ENCODE measurements at places on chromosomes 13 and 19.
A peak's percentile ranks its signal among the peaks of the same experiment; 100 is the strongest.

- peak; percentile 67 for DNase-seq
Measured at GRCh38 chr13:20128459-20128931, 32.4 kb downstream of the GJA3 start.

- no peak for DNase-seq
Measured at GRCh38 chr13:26909477-26909876, 148.9 kb upstream of the GPR12 start.

- peak; percentile 94 for DNase-seq
Measured at GRCh38 chr19:50330365-50331078, 1.3 kb upstream of the KCNC3 start.

GRCh38 chr19:2500156-2500555 is 24.2 kb downstream of the GADD45B start:
- DNase-seq = no peak

DNA sequence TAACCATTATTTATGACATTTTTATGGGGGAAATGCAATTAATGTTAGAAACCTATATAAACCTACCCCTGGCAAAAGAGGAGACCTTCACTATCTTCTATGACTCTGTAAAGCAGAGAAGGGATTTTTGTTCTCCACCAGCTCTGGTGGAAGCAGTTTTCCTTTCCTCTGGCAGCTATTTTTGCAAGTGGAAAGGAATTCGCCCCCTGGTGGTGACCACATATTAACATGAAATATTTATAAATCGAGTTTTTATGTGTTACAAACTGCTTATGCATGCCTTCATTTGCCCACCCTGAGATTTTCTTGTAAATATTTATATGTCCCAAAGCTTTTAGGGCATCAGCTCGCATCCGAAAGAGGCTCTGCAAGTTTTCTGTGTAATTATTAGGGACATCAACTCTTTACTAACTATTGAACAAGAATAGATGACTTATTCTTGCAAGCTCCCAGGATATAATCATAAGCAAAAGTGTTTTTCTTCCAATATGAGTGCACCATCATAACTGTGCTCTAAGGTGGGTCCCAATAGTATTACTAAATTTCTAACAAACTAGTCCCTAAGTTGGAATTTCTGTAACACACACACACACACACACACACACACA is 62.4 kb downstream of the SERTM1 start:
- DNase-seq = peak; percentile 63

GRCh38 chr13:76812206-76812897 is 73.9 kb downstream of the KCTD12 start:
- DNase-seq = no peak

DNA sequence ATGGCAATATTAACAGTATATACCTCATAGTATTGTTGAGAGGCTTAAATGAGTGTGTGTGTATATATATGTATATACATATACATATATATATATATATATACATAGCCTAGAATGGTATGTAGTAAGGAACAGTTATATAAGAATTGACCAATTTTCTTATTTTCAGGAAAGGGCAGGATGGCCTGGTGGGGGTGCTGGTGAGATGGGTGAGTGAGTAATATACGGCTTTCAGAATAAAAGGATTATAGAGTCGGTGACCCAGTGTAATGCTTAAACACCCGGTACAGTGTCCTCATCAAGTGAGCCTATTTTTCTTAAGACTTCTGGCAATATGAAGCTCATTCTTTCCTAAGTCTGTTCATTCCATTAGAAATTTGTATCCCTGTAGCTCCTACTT is 11.7 kb upstream of the FAM216B start:
- no peak for DNase-seq

DNA sequence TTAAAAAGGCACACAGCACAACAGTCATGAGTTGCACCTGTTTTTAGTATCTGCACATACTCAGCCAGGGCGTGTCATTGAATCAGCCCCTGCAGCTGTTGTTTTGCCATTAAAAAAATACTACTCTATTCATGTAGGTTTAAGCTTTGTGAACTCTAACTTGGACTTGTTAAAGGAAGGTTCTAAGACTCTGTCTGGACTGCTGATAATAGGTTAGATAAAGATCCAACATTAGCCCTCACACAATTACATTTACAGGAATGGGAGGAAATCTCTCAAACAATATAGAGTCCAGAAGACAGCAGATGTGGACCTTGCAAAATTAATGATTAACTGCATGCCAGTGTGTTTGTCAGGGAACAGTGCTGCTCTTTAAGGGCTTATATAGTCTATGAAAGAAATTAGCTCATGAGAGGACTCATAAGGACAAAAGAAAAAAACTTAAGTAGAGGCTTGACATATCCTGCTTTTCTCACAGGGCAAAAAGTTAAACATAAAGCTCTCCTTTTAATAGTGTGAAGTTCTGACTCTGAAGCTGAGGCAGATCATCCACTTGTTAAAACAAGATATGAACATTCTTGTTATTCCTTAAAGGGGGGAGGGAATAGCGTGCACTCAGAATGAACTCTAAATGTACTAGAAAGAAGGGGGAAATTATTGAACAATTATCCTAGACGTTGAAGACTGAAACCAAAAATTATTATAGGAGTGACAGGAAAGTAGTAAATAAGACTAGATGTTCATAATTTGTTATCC is 243.6 kb downstream of the NDFIP2 start:
- DNase-seq = no peak

DNA sequence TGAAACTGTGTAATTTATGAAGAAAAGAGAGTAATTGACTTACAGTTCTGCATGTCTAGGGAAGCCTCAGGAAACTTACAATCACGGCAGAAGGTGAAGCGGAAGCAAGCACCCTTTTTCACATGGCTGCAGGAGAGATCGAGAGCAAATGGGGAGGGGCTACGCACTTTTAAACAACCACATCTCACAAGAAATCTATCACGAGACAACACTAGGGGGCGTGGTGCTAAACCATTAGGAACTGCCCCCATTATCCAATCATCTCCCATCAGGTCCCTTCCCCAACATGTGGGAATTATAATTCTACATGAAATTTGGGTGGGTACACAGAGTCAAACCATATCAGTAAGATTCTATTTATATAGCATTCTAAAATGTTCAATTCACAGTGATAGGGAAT is 114.8 kb upstream of the TRPC4 start:
- DNase-seq = no peak

GRCh38 chr13:59094181-59094580 is 1069.5 kb downstream of the DIAPH3 start:
- DNase-seq = no peak

DNA sequence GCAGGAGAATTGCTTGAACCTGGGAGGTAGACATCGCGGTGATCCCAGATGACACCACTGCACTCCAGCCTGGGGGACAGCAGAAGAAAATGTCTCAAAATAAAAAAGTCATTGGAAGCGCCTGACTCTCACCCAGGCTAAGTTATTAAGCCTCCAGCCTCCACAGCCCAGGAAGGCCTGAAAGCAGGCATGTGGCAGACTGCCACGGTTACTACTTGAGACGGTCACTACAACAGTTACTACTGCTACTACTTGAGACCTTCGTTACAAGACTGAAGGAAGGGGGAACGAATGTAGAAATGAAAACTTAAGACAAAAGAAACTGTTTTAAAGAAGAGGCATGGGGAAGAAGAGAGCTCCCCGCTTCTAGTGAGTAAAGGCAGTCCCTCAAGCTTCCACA is 9.6 kb downstream of the PRR22 start:
- DNase-seq = no peak

- DNase-seq = no peak
Measured at GRCh38 chr19:18421371-18421959, 2.3 kb downstream of the SSBP4 start.

DNA sequence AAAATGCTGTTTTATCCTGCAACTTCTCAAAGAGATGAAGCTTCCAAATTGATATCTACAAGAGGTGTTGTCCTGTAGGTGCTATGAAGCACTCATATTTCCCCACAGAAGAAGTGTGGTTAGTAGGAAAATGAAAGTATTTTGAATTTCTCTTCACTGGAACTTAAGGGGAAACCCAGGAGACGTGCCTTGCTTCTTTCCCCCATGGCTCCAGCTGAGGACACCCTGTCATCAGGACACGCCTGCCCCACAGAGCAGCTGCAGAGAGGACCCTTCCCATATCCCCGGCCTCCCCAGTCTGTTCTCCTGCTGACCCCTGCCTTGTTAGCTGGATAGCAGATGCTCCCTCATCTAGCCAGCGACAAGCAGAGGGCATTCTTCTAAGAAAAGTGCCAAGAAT is 371.3 kb downstream of the COG6 start:
- peak; percentile 80 for DNase-seq

- no peak for DNase-seq
Measured at GRCh38 chr13:29754473-29754806, 96.0 kb downstream of the UBL3 start.

GRCh38 chr13:110653851-110654250 is 38.5 kb downstream of the NAXD start:
- DNase-seq = no peak

DNA sequence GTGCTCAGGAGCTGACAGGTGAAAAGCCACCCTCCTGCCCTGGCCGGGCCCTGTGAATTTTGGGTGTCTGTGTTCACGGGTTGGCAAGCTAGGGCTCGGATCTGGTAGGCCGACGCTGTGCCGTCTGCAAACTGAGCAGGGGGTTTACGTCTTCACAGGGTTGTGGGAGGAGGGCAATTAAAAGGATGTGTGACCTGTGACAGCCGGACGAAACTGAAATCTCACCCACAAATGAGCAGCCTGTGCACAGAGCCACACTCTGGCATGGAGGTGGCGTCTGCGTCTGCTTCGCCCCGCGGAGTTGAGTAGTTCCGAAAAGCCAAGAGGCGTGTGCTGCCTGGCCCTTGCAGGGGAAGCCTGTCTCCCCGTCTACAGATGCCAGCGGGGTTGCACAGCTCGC is 117.3 kb downstream of the KDM4B start:
- DNase-seq = no peak

- DNase-seq = peak; percentile 47
Measured at GRCh38 chr13:113917096-113917495, 53.2 kb upstream of the GAS6 start.

DNA sequence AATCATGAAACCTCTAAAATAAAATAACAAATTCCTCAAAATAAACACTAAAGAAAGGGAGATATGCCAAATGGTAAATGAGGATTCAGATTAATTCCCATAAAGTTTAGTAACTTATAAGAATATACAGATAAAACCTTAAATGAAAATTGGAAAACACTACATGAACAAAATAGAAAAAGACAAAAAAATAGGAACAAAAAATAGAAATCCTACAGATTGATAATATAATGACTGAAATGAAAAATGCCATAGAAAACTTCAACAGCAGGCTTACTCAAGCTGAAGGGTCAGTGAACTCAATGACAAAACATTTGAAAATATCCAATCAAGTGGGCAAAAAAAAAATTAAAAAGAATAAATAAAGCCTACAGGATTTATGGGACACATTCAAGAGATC is 1784.8 kb downstream of the PCDH9 start:
- no peak for DNase-seq

DNA sequence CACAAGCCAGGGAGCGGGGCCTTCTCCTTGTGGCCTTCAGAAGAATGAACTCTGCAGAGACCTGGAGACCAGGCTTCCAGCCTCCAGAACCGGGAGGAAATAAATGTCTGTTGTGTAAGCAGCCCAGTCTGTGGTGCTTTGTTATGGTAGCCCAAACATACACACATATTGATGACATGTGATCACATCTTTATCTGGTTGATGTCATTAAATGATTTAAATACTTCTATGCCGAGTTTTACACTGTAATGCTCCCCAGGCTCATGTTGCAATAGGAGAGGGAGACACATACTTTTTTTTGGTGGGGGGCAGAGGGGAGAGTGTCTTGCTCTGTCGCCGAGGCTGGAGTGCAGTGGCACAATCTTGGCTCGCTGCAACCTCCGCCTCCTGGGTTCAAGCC is 188.0 kb upstream of the IRS2 start:
- DNase-seq = no peak

GRCh38 chr19:7645656-7646425 is 8.9 kb downstream of the STXBP2 start:
- DNase-seq = no peak

DNA sequence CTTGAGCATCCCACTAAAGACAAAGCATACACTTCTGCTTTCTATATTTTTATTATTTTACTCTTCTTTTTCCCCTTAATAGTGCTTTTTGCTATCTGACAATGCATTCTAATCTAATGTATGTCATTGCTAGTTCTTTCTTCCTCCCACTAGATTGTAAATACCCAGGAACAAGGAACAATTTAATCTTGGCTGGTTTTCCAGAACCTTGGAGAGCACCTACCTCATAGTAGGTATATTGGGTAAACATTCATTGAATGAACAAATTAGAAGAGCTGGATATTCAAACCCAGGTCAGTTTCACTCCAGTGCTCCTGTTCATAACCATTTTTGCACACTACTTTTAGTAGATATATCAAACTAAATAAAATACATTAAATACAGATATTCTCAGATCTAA is 1617.6 kb upstream of the SLC10A2 start:
- no peak for DNase-seq

- peak; percentile 52 for DNase-seq
Measured at GRCh38 chr13:113919761-113920559, 53.9 kb downstream of the C13orf46 start.

- DNase-seq = no peak
Measured at GRCh38 chr19:53057904-53058580, 13.5 kb downstream of the ERVV-2 start.

DNA sequence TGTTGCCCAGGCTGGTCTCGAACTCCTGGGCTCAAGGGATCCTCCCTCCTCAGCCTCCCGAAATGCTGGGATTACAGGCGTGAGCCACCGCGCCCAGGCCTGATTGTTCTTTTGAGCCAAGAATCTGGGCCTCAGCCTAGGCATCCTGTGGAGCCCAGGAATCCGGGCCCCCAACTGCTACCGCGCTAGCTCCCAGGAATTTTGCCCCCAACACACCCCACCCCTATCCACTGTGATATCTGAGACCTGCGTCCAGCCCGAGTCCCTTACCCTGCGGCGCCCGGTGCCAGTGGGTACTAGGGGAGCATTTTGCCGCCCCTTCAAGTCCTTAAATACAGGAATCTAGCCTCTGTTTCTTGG is 838 bp upstream of the MYADM start:
- DNase-seq = no peak

GRCh38 chr13:80399340-80400163 is 58.6 kb upstream of the SPRY2 start:
- DNase-seq = no peak
